NCI-H146 (cell line): ENCODE measurements at places on chromosomes 13 and 19.

DNA sequence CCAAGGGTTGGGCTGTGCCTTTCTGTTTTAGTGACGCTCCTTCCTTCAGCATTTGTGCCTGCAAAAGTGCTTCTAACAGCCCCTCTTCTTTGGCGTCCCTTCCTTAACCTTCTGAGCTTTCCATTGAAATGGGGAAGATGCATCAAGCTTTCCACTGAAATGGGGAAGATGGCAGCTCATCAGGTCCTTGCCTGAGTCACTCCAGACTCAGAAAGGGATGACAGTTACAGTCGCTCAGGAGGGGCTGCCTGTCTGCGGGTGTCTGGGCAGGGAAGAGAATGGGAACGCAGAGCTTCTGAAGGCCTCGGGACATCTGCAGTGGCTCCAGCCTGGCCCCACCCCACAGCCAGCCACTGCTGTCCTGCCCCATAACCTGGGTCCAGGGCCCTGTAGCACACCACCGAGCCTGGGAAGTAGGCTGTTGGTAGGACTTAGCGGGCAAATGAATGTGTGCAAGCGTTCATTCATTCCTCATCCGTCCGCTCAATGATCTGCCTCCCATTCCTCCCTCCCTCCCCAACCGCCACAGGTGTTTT is 9.8 kb downstream of the AP1M1 start:
- DNase-seq = no peak

DNA sequence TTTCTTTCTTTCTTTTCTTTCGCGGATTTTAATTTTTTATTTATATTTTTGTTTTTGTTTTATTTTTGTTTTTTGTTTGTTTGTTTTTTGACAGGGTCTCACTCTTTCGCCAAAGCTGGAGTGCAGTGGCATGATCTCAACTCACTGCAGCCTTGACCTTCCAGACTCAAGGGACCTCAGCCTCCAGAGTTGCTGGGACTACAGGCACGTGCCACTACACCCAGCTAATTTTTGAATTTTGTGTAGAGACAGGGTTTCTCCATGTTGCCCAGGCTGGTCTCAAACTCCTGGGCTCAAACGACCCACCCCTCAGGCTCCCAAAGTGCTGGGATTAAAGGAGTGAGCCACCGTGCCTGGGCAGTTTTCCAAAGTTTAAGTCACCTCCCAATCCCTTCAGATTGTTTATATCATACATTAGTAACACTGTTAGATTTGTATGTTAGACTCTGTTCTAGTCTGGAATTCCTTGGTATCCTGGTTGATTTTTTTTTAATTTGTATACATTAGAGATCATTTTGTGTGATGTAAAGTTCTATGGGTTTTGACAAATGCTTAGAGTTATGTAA is 597.3 kb downstream of the DCT start:
- no peak for DNase-seq

DNA sequence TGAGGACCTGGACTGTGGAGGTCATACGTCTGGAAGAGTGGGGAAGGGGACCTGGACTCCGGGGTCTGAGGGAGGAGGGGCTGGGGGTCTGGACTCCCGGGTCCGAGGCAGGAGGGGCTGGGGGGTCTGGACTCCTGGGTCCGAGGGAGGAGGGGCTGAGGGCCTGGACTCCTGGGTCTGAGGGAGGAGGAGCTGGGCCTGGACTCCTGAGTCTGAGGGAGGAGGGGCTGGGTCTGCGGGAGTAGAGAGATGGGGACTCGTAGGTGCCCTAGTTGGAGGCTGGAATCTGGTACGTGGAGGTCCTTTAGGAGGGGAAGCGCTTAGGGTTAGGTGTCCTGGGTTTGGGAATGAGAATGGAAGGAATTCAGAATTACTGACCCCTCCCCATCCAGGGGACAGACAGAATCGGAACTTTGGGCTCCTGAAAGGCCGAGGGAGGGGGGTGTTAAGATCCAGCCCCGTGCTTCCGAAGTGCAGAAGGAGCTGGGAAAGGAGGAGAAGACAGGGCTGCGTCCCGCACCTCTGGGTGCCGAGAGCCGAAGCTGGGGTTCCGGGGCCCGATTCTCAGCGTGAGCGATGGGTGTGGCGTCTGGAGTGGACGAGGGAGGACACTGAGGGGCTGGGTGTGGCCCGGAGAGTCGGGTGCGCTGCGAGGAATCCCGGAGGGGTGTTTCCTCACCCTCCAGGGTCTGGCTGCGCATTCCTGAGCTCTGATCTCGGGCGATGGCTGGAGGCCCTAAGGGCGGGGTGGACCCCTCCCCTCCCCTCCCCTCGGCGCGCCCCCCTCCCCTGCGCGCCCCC is 608 bp downstream of the MYADM start:
- DNase-seq = no peak

- DNase-seq = no peak
Measured at GRCh38 chr19:40805258-40805868, 6.4 kb downstream of the EGLN2 start.

GRCh38 chr13:49395878-49396380 is 47.9 kb downstream of the CAB39L start:
- DNase-seq = no peak

DNA sequence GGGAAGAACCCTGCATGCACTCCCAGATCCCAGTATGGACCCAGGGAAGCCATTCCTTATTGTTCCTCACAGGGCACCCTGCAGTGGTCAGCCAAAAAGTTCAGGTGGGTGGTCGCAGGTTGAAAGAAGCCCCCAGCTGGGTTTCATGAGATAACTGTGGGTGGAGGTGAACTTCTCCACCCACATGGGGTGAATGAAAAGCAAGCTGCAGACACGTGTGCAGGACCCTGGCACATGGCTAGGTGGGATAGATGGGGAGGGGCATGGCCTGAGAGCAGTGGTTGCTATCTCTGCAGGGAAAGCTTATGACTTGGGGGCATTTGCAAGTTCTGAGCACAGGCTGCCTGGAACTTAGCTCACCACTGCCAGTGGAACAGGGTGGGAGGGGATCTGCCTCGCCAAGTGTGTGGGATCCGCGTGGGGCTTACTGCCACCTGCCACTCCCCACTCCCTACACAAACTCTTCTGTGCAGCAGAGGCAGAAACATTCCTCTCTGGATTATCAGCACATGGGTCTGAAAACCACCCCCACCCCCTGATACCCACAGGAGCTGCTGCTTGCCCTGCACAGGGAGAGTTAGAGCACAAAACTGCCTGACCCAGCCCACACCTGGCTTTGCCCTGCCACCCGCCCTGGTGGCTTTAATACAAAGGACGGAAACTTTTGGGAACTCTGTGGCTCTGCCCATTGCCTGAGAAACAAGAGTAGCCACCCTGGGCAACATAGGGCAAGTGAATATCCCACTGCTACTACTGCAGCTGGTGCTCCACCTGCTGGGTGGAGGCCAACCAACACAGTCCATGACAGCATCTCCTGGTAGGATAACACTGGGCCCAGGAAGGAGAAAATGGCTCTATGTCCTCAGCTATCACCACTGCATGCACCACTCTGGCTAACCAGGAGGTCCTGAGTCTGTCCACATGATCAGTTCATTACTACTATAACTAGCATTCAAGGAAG is 24.4 kb downstream of the PLA2G4C start:
- no peak for DNase-seq

DNA sequence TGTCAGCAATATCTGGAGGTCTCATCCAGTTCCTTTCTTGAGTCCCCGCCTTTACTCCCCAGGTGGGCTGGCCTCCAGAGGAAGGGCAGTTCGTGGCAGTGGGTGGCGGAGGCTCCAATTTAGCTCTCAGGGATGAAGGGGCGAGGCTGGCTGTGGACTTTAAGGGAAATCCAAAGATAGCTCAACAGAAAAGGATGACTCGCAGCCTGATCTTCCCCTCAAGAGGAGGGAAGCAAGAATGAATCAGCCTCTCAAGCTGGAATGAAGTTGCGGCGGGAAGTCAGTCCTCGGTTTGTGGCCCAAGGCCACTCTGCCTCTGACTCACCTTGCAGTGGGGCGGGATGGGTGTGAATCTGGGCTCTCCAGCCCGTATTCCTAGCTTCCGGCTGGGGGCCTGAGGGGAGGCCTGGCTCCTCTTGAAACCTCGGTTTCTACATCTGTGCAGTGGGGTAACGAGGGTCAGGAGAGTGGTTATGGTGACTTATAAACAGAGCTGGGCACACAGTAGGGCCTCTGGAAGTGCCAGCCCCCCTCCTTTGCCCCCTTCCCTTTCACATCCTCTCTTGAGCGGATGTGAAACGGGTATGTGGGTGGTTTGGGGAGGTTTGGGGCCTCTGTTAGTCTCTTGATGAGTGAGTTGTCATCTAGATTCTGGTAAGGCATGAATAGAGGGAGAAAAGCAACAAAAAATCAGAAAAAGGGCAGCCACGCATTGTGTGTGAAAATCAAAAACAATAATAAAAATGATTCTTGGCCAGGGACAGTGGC is 10.5 kb upstream of the SMG9 start:
- no peak for DNase-seq

DNA sequence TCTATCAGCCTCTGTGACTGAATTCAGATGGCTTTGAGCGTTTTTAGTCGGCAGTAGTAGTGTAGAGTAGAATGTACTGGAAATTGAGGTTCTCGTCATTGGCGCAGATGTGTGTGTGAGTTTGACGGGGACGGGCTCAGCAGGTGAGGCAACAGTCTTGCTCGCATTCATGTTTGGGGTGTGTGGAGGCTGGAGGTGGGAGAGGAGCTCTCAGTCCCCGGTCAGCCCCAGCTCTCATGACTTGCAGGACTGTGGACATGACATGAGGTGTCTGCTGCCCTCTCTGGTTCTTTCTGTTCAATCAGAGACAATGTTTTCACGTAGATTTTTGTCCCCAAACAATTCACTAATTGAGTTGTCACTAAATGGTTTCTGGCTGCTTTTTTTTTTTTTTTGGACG is 57.2 kb downstream of the ING1 start:
- no peak for DNase-seq

DNA sequence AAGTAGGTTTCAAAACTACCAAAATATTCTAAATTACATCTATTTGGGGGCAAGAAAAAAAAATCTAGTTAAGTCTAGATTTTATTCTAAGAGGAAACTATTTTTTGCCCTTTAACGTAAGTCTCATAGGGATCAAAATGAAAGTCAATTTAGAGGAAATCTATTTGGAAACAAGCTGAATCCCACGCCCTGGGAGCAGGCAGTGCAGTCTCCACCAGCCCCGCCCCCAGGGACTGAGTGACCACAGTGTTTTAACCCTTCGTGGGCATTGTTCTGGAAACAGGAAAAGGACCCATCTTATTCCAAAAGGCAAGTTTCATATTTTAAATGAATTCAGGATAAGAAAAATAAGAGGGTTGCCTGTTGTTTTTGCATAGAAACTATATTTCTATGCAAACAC is 209.7 kb downstream of the SPRY2 start:
- no peak for DNase-seq

- DNase-seq = no peak
Measured at GRCh38 chr13:29674532-29674931, 79.0 kb upstream of the SLC7A1 start.

GRCh38 chr13:35599384-35599783 is 122.9 kb upstream of the MAB21L1 start:
- no peak for DNase-seq

DNA sequence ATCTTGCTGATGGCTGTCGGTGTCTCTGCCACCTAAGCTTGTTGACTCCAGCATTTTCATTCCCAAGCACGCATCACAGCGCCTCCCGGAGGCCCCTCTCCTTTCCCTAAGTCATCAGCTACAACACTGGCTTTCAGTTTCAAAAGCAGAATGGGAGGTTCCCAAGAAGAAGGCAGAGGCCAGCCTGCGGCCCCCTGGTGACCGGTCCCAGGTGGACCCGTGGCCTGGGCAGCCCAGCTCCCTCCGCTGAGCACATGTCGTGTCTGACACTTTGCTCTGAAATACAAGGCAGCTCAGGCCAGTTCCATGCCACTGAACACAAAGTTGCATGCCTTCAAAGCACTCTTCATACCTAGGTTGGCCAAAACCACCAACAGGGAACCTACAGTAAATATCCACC is 8.5 kb downstream of the MLLT1 start:
- no peak for DNase-seq

DNA sequence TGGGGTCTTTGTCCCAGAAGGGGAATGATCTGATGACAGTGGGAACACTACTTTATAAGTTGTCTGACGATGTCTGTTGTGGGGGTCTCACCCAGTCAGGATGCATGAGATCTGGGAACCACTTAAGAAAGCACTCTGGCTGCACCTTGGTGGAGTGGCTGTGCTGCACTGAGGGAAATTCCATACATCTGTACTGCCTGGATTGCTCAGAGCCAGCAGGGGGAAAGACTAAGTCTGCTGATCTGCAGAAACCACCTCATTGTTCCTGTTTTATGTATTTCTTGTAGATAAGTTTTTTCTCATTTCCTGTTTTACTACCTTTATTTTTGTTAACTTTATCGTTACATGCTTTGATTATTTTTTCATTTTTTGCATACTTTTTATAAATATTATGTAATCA is 27.3 kb downstream of the ZNF430 start:
- DNase-seq = no peak

- DNase-seq = no peak
Measured at GRCh38 chr13:75830842-75831241, 194.7 kb downstream of the LMO7 start.

GRCh38 chr19:5787409-5788182 is 3.0 kb upstream of the PRR22 start:
- DNase-seq = no peak

- DNase-seq = no peak
Measured at GRCh38 chr13:34172048-34172447, 354.1 kb downstream of the RFC3 start.

DNA sequence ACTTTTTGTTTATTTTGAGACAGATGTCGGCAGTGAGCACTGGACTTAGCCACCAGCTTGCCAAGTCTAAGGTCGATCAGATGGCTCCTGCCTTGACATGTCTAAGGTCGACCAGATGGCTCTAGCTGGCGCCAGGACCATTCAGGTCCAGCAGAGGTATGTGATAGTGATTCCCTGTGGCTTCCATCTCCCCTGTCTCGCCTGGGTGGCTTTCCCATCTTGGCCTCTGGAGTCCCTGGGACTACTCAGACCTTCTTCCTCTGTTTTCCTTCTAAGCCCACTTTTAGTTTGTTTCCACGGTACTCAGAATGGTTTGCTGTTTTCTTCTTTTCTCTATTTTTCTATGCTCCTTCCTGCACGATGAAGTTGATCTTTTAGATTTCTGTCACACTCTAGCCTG is 1435.7 kb downstream of the UQCRFS1 start:
- DNase-seq = no peak

- no peak for DNase-seq
Measured at GRCh38 chr13:96214824-96215445, 125.0 kb downstream of the HS6ST3 start.

- peak; percentile 70 for DNase-seq
Measured at GRCh38 chr13:39263033-39263432, 224.8 kb downstream of the NHLRC3 start.
